Pons (tissue), 1 donor: ENCODE measurements at places on chromosomes 6 and 20.

DNA sequence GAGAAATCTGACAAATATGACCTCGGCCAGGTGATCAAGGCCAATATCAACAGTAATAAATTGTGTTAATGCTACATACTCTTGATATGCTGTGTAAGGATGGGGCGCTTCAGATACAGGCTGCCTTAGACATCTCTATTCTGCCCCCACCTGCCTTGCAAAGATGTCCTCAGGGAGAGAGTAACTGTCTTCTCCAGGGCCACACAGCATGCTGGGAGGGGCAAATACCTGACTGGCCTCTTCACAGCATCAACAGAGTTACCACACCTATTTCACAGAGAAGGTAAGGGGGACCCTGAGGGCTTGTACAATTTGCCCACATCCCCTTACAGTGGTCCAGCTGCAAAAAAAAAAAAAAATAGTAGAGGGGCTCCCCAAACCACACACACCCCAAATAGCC lies 17.2 kb upstream of the KIAA1755 start:
- DNase-seq = no peak

- peak; percentile 38 for DNase-seq
Observed at GRCh38 chr20:20820785-20821483, 108.5 kb upstream of the RALGAPA2 start.

DNA sequence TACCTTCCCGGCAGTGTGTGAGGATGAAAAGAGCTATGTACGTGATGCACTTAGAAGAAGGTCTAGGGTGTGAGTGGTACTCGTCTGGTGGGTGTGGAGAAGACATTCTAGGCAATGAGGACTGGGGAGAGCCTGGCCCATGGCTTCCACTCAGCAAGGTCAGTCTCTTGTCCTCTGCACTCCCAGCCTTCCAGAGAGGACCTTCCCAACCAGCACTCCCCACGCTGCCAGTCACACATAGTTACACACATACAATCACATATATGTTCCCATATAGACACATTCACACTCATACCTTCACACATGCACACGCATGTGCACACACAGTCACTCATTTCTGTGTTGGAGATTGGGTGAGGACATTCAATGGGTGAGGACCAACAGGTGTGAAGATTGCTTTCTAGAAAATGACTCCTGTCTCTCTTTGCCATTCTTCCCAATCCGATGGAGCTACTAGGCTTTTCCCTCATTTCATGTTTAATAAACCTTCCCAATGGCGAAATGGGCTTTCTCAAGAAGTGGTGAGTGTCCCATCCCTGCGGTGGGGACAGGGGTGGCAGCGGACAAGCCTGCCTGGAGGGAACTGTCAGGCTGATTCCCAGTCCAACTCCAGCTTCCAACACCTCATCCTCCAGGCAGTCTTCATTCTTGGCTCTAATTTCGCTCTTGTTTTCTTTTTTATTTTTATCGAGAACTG lies 30.4 kb downstream of the SRSF3 start:
- no peak for DNase-seq

- DNase-seq = no peak
Observed at GRCh38 chr6:41451039-41451438, 95.1 kb upstream of the FOXP4 start.

DNA sequence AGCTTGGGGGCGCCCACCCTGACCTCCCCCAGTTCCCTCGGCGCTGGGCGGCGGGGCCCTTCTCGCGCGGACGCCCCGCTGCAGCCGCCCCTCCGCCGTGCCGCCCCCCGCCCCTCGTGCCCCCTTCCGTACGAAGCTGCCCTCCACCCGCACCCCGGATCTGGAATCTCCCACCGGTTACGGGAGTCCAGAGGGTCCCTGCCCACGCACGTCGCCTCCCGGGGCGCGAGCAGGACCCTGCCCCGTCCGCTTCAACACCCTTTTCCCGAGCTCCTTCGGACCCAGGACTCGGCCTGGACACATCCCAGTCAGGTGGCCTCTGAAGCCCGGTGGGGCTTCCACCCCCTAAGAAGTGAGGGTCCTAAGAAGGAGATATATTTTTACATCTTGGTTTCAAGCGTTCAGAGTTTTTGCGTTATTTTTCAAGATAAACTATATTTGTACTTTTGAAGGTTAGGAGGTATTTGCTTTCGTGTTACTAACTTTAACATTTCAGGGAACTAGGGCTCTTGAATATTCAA lies 506 bp downstream of the ARFGAP1 start:
- no peak for DNase-seq

GRCh38 chr6:93423542-93423941 lies 4.2 kb upstream of the EPHA7 start:
- peak; percentile 53 for DNase-seq

DNA sequence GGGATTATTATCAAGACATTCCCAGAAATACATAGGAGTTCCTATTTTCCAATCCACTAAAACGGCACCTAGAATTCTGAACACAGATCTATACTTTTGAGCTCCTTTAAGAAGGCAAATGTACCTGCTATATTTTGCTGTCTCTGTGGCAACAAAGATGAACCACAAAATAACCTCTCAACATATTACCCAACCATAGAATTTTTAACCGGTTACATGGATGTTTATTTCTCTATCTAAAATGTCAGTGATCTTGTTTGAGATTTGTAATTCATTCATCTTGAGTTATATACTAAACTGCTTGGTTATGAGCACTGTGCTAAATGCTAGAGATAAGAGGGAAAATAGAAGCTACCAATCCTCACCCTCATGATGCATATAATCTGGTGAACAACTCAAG lies 117.5 kb upstream of the HMGCLL1 start:
- no peak for DNase-seq

DNA sequence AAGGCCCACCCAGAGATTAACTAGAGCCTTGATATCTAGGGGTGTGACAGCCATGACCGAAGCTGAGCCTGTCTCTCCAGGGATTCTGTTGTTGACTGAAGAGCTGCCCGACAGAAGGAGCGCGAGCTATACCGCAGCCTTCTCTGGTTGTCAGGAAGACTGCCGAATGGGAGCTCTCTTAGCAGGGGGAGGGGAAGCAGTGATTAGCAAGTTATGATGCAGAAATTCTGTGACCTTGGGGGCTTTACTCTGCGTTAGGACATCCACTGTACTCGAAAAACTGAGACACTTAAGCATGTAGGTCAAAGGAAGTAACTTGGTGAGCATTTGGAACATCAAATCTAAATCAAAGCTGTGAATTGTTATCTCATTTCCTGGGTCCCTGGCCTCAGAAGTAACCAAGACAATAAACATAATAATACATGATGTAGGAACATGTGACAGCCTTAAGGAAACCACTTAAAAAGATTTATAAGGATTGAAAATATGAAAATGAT lies 84.7 kb downstream of the MAP3K4 start:
- DNase-seq = no peak

- DNase-seq = no peak
Observed at GRCh38 chr6:89355511-89356194, 3.1 kb upstream of the UBE2J1 start.

DNA sequence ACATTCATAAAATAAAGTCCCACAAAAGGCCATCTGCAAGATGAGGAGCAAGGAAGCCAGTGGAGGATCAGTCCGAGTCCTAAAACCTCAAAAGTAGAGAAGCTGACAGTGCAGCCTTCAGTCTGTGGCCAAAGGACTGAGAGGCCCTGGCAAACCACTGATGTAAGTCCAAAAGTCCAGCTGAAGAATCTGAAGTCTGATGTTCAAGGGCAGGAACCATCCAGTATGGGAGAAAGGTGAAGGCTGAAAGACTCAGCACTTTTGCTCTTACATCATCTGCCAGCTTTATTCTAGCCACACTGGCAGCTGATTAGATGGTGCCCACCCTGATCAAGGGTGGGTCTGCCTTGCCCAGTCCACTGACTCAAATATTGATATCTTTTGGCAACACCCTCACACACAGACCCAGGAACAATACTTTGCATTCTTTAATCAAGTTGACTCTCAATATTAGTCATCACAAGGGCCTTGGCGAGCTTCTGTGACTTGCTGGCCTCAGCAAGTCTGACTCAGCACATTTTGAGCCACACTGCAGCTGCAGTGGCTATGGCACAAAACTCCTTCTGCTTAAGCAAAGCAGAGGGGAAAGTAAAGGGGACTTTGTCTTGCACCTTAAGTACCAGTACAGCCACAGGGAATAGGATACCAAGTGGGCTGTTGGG lies 1370.3 kb upstream of the CITED2 start:
- DNase-seq = no peak

DNA sequence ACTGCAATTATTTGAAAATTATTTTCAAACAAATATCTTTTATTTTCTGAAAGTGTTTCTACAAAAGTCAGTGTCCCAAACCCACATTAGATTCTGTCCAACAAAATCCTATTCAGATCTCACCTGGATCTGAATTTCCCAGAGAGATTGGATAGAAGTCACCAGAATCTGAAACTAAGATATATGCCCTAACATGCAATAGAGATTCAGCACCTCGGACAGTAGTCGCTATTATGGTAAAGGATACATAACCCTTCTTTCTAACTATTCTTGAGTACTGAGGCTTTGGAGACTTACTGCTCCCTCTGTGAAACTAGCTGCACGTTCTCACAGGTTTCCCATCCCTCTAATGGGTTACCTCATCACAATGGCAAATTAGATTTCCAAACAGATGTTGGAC lies 151.4 kb downstream of the ID4 start:
- no peak for DNase-seq

DNA sequence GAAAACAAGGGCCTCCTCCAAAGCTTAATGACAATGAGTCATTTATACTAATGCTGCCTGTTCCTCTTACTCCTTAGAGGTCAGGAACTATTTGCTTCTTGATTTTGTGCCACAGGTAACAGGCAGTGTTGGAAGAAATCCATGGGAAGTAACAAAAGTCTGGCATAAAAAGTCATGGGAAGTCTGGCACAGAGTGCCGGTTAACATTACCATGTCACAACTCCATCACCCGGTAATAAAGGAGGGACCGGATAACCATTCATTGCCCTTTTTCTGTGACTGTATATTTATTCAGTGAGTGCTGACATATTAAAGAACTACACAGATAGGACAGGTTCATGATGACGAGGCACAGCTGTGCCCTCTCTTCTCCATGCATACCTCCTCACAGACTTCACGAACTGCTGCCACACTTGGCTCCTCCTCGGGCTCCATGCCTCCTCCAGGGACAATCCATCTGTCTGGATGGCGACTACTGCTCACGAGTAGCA lies 50.9 kb downstream of the NUDT3 start:
- DNase-seq = no peak
